ENCODE measurements at places on chromosomes 1 and 21.

- DNase-seq = no peak
Observed at GRCh38 chr1:99240621-99241020, 23.7 kb upstream of the PLPPR4 start.

- DNase-seq = no peak
Observed at GRCh38 chr1:143699731-143700130, 272.1 kb downstream of the FAM72C start.

DNA sequence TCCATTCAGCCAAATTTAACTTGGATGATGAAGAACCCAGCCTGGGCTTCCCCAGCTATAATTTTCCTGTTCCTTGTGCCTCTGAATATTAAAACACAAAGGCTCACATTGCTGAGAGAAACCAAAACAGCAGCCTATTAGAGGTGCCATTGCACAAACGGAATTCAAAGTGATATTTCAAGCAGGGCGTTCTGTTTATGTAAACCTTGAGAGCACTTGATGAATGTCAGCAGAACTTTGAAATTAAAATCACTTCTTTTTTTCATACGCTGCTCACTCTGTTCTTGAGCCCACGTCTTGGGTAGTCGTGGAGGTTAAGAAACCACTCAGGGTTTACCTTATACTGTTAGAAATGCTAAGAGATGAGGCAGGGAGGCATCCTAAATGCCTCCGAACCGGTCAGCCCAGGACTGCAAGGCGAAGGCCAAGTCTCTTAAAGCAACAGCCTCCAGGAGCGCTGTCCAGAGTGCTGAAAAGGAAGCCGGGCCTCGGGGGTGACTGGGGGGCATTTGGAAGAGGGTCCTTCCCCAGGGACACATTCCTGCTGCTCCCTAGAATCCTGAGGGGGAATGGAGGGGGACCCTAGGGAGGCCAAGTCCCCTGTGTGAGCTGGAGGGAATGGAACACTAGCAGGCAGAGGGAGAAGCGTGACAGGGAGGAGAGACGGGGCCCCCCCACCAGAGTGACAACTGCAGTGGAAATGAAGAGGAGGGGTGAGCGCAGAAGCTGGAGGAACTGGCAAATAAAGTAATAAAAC lies 154.8 kb upstream of the VAMP3 start:
- DNase-seq = peak; percentile 70

- peak; percentile 83 for DNase-seq
Observed at GRCh38 chr1:30748098-30748698, 9.4 kb downstream of the LAPTM5 start.

DNA sequence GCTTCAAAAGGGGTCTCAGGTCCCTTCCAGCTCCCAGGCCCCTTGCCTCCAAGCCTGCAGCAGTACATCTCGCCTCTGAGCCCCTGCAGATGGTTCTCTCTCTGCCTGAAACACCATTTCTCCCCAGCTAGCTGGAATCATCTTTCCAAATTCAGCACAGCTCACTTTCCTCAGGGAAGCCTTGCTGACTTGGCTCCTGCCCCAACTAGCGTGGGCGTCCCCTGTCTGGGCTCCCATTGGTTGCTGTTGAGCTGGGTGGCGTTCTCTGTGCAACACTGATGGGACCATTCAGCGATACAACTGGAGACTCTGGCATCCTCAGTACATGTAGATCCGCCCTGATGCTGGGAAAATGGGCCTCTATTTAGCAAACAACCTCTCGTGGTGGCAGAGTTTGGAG lies 141.3 kb upstream of the IGSF21 start:
- no peak for DNase-seq

DNA sequence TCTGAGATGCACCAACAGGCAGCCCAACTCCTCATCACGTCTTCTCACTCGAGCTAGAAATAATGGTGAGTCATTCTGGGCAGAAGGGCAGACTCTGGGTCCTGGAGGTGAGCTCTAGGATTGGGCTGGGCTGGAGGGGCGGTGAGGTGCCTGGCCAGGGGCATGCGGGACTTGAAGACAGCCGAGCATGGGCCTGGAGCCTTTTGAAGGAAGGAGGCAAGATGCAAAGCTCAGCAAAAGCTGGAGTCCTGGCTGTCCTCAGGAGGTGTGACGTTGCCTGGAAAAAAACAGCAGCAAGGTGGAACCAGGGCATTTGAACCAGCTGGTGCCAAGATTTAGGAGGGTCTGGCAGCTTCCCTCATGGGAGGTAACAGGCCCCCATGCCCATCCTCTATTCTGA lies 712 bp downstream of the KCNA2 start:
- no peak for DNase-seq

GRCh38 chr1:118147522-118147921 lies 37.5 kb downstream of the SPAG17 start:
- no peak for DNase-seq

DNA sequence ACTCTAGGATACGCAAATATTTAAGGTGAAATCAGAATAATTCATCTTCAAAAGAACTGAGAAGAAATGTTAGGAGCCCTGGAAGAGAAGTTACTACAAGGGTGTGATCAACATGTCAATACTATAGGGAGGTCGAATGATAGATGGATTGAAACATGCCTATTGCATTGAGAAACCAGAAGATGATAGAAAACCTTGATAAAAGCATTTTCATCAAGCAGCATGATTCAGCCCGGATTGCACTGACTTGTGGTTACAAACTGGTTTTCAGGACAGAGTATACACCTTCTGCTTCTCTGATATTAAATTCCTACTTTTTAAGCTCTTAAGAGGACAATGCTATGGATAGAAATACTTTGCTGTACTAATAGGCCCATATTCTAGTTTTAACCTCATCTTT lies 164.2 kb downstream of the FMN2 start:
- DNase-seq = no peak

DNA sequence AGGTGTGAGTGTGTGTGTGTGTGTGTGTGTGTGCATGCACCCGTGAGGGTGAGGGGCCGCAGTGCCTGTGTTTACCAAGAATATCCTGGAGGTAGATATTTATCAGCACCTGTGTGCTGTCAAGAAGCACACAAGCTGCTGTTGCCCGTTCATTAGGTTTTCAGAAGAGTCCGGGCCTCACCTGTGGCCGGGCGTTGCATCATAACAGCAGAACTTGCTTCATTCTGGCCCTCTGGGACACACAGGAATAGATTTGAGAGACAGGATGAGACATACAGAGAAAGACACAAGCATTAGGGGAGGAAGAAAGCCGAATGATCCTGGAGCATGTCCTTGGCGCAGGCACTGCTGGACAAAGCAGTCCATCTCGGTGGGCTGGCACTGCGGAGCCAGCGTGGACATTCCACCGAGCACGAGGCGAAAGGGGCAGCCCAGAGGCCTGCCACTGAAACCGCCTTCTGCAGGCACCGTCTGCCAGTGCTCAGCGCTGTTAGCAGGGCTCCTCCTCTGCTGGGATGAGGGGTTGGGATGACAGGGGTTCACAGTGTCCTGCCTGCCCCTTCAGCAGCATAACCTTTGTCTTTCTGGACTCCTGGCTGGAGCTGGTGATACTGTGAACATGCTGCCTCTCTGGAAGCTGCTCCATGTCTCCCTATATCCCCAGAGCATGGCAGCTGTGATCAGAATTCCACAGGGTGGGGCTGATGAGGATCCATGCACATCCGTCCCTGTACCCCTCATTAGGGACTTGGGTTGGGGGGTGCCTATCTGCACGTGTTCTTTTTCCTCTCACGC lies 81.1 kb downstream of the PEX14 start:
- DNase-seq = peak; percentile 22

DNA sequence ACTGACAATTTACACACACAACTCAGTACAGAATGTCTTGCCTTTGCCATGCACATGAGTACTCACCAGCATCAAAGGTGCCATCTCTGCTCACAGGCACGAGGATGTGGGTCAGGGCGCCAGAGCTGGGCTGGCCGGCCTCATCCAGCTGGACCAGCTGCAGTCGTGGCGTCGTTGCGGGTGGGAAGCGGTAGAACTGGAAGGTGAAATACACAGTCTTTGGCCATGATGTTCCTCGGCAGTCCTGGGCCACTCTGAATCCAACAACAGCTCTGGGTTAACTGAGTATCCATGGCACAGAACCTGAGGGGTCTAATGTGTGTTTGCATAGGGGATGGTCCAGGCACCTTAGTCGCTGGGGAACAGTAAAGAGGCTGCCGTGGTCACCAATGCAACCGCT lies 87.7 kb downstream of the NPHP4 start:
- DNase-seq = no peak

GRCh38 chr1:56132520-56132919 lies 446.8 kb downstream of the PLPP3 start:
- DNase-seq = no peak

GRCh38 chr21:33998402-33998801 lies 75.0 kb upstream of the MRPS6 start:
- DNase-seq = no peak

GRCh38 chr1:978835-979743 lies 2.8 kb downstream of the PERM1 start:
- DNase-seq = no peak

Data from SJCRH30 (cell line).